LNCaP clone FGC (cell line): ENCODE measurements at places on chromosomes 2 and 18.

- no peak for DNase-seq
Measured at GRCh38 chr2:148978026-148978685, 60.3 kb upstream of the LYPD6B start.

- DNase-seq: peak; percentile 93
Measured at GRCh38 chr2:128027278-128027800, 520 bp downstream of the SAP130 start.

GRCh38 chr2:220491670-220492069 lies 864.2 kb downstream of the SLC4A3 start:
- DNase-seq: no peak

DNA sequence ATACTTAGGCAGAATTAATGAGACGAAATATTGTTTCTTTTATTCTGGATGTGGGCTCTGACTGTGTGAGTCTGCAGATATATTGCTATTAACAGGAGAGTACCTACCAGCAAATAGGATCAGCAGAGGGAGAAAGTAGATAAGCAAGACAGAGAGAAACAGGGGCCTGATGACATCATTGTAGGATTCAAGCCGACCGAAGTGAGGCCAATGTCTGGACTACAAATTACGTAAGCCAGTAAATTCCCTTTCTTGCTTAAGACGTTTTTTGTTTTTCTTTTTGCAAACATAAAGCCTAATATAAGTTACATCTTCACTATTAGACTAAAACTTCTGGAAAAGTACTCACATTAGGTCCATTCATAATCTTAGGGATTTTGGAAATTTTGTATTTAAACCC lies 21.4 kb upstream of the PTPRM start:
- DNase-seq: no peak

DNA sequence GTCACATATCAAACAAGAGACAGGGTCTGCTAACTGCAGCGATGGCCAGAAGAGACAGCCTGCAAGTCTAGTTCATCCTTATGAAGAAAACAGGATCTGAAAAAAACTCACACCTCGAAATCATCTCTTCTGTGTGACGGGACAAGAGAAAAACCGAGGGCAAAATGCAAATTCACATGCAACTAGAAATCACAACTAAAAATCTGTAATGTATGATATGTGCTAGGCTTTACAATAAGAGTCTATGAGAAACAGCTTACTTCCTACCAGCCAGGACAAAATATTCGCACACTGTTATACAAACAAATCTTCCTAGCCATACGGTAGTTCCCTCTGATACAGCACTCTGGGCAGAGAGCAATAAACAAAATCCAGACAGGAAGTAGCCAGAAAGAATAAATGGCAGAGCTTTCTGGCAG lies 48.8 kb downstream of the ANKRD44 start:
- DNase-seq: peak; percentile 22

GRCh38 chr2:95539836-95540235 lies 52.0 kb upstream of the TRIM43 start:
- no peak for DNase-seq

GRCh38 chr18:38481576-38481975 lies 916.0 kb upstream of the CELF4 start:
- DNase-seq: no peak

- DNase-seq: no peak
Measured at GRCh38 chr2:174666312-174666711, 68.7 kb upstream of the WIPF1 start.

DNA sequence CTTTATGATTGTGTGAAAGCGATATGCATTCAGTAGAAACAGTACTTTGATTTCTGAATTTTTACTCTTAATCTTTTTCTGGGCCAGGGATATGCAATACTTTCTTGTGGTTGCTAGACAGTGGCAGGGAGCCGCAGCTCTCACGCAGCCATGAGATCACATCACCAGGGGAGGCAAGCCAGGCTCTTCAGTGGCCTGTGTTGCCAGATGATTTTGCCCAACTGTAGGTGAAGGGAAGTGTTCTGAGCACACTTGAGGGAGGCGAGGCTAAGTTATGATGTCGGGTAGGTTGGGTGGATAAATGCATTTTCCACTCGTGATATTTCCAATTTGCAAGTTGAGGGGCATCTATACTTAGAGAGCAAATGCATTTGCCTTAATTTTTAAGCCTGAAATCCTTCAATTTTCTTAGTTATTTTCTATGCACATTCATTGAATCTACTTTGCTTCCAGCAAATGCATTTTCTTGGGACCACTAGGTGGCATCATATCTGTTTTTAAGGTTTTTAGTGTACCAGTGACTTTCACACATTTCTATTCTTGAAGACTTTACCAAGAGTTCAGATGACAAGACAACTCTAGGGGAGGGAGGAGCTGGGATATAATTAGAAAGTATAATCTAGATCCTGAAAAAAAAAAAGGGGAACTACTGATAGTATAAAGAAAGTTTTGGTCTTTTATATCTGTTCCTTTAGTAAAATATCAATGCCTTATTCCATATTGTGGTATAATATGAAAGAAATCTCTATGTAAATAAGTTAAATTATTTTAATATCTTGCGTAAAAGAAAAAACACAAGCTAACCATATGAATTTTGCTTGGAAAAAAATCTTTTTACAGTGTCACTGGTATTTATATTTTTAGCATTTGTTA lies 643.3 kb downstream of the SOCS6 start:
- DNase-seq: peak; percentile 6

DNA sequence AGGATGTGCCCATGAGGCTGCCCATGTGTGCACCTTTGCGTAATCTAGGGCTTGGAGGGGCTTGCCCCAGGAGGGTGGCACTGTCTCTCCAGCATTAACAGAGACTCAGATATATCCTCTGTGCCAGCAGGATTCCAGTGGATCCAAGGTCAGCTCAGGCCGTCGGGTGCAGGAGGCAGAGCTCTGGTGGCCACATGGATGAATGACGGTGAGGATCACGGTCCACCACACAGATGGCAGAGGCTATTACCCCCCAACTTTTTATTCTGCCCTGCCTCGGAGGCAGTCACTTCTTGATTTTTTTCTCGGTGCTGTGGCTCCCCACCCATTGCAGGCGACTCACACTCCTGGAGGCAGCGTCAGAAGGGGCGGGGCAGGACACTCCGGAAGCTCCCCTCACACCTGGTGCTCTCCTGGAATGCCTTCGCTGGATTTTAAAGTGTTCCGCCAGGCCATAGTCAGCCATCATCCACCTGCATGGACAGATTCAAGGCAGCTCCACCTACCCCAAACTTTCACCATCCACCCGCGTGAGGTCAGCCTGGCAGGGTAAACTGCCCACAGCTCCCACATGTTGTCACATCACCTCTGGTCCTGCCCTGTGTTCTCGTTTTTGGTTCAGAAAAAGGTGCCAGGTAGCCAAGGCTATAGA lies 602.9 kb upstream of the RAB6C start:
- no peak for DNase-seq

DNA sequence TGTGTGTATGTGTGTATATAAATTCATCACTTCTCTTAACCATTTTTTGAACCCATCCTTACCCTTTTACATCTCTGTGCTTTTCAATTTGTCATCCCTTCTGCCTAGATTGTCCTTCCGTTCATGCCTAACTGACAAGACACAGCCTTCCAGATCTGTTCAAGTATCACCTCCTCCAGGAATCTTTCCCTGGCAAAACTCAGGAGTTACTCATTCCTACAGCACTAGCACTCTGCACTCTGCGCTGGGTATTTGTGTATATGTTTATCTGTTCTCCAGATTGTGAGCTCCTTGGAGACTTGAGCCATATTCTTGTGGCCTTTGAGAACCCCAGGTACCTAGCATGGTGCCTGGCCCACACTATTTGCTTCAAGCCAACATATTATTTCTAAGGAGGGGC lies 26.8 kb upstream of the ASXL2 start:
- DNase-seq: no peak

GRCh38 chr18:11826836-11827235 lies 24.4 kb upstream of the CHMP1B start:
- DNase-seq: no peak

DNA sequence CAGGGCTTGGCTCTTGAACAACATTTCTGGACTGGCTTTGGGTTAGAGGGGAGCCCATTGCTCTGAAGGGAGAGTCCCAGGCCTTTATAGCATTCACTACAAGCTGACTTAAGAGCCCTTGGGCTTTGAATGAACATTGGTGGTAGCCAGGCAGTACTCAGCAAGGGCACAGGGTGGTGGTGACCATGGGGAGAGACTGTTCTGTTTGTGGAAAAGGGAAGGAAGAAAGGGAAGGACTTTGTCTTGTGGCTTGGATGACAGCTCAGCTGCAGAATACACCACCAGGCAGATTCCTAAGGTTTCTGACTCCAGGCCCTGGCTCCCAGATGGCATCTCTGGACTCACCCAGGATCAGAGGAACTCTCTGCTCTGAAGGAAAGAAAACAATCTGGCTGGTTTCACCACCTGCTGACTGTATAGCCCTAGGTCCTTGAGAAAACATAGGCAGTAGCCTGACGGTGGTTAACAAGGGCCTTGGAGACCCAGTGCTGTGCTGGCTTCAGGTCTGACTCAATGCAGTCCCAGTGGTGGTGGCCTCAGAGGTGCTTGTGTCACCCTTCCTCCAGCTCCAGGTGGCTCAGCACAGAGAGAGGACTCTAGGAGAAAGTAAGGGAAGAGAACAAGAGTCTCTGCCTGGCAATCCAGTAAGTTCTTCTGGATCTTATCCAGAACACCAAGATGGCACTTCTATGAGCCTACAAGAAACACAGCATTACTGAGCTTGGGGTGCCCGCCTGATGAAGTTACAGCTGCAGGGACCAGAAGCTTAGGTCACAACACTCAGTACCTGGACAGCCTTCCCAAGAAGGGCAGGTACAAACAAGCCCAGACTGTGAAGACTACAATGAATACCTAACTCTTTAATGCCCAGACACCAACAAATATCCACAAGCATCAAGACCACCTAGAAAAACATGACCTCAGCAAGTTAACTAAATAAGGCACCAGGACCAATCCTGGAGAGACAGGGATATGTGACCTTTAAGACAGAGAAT lies 16.4 kb upstream of the ABCB11 start:
- no peak for DNase-seq

DNA sequence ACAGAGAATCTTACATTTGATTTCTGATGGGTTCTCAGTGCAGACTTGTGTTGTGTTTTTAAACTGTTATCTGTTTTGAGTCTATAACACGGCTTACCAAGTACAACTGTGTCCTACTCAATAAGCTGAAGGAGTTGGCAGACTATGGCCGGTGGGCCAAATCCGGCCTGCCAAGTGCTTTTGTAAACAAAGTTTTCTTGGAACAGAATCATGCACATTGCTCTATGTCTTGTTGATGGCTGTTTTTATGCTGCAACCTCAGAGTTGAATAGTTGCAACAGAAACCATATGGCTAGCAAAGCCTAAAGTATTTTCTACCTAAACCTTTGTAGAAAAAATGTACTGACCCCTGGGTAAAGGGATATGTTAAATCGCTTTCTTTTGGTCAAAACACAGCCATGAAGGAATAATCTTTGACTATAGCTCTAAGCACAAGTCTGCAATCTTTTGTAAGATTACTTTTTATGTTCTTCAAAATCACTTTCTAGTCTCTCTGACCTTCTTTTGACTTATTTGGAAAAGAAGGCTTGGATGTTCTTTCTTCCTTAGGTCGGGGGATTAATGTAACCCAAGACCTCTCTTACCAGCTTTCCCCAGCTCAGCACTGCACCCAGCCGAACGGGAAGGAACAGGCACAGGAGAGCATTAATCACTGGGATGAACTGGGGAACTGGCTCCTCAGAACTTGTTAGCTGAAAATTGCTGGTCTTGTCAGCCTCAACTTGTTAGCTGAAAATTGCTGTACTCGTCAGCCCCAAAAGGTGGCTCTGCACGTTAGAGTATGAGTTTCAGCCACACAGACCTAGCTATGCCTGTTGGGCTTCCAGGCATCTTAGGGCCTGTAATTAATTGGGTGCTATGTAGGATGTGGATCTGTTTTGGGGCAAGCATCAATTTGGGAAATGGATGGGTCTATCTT lies 75.4 kb downstream of the CD8B2 start:
- no peak for DNase-seq

- no peak for DNase-seq
Measured at GRCh38 chr2:108621687-108622681, 87.7 kb downstream of the LIMS1 start.

- DNase-seq: no peak
Measured at GRCh38 chr18:57296336-57296735, 56.0 kb upstream of the ST8SIA3 start.

GRCh38 chr18:68791801-68792200 lies 6.1 kb upstream of the CCDC102B start:
- no peak for DNase-seq

DNA sequence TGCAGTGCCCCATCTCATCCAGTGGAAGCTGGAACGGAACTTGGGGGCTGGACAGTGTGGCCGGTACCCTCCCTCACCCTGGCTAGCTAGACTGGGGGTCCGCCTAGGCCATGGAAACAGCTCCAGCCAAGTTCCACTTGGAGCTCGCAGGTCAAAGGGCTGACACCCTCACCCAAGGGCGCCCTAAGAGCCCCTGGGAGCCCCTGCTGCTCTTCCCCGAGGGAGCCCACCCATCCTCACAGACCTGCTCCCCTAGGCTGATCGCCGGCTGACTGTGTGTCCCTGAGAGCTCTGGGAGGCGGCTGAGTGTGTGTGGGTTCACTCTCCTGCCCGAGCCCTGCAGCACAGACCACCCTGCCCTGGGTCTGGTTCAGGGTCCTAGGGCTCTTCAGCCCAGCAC lies 118.2 kb upstream of the OTOS start:
- no peak for DNase-seq

- DNase-seq: no peak
Measured at GRCh38 chr2:46991985-46992384, 76.4 kb upstream of the MCFD2 start.

GRCh38 chr2:163878718-163879117 lies 142.9 kb upstream of the FIGN start:
- DNase-seq: no peak

DNA sequence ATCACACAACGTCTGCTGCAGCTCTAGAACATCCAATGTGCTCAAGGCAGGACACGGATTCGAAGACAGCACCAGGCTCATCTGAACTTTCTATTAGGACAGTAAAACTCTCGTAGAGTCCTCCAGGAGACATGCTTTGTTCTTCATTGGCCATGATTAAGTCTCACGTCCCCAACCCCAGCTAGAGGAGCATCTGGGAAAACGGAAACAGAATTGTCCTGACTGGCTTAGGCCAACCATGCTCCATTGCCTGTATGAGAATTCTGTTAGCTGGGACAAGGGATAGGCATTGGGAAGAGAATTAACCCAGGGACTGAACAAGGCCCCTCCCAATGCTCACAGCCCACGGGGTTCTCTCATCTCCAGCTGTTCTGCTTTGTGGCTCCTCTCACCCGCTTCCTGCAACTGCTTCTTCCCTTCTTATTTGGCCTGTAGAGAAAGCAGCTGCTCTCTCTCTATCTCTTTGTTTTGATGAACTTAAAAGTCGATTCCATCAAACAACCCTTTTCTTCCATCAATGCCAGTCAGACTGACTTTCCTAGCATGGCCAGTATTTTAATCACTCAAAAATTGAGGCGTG lies 75.6 kb downstream of the C1QL2 start:
- DNase-seq: no peak
